ENCODE measurements at places on chromosomes 12 and 14. TPM values are rescaled to one million over a fixed set of nuclear protein-coding genes. Genes with fewer than 3 reads are reported as not detected.

DNA sequence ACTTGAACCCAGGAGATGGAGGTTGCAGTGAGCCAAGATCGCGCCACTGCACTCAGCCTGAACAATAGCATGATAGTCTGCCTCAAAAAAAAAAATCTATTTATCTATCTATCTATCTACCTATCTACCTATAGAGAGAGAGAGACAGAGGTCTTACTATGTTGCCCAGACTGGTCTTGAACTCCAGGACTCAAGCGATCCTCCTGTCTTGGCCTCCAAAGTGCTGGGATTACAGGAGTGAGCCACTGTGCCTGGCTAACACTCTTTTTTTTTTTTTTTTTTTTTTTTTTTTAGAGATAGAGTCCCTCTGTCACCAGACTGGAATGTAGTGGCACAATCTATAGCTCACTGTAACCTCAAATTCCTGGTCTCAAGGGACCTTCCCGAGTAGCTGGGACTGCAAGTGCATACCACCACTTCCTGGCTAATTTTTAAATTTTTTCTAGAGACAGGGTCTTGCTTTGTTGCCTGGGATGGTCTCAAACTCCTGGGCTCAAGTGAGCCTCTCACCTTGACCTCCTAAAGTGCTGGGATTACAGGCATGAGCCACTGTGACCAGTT is 1.9 kb downstream of the FAM186A start:
- H3K27ac ChIP-seq: no peak overlapping the region
- H3K4me3 ChIP-seq: no peak overlapping the region
- peaks cover 9% of the 10 kb centered on the region for H3K4me1 ChIP-seq
- DNase-seq: no peak
- no peaks in the 10 kb centered on the region for H3K27me3 ChIP-seq

- H3K4me1 ChIP-seq: peaks cover 8% of the 10 kb centered on the region
- peak overlapping the region; percentile 80 for H3K27ac ChIP-seq
- peaks cover 4% of the 10 kb centered on the region for H3K36me3 ChIP-seq
- no peaks in the 10 kb centered on the region for H3K27me3 ChIP-seq
- H3K4me3 ChIP-seq: peak overlapping the region; percentile 72
Observed at GRCh38 chr14:24093207-24093900, 757 bp upstream of the PCK2 start.

GRCh38 chr12:133026996-133027395 is 10.3 kb upstream of the ZNF84 start:
- no peaks in the 10 kb centered on the region for H3K4me1 ChIP-seq
- no peaks in the 10 kb centered on the region for H3K27me3 ChIP-seq
- 0 out of 2 replicates have a peak, but pooled peaks cover 2% of the 10 kb centered on the region for H3K36me3 ChIP-seq
- no peak for DNase-seq

DNA sequence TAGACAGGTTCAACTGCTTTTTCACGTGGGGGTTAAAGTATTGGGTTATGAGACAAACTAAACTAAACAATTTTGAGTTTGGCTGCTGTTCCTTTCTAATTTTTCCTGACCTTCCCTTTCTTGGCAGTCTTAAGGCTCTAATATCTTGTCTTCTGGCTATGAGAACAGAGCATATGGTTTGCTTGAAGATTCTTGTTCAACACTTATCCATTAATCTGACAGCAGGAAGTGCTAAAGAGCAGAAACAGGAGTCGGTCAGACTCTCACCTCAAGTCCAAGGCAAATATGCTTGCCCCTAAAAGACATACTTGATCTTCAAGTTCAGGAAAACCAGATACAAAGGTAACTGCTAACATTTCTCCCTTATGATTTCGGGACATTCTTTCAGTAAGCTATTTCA is 52.6 kb upstream of the KCNJ8 start:
- DNase-seq: no peak
- peaks cover 2% of the 10 kb centered on the region for H3K4me1 ChIP-seq
- no peak overlapping the region for H3K4me3 ChIP-seq
- no peaks in the 10 kb centered on the region for H3K36me3 ChIP-seq
- no peak overlapping the region for H3K27ac ChIP-seq

DNA sequence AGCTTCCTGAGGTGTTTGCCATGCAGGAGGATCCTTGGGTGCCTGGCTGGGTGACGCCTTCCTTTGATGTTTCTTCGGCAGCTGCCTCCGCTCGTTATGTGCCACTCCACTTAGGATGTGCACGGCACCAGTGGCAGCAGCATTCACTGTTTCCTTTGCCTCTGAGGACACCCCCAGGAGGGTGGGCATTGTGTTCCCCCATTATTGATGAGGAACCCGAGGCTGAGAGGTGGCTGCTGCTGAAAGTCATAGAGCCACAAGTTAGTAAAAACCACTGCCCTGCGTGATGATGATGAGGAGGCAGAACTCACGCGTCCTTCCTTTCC is 41.2 kb downstream of the EP400 start:
- H3K27ac ChIP-seq: no peak overlapping the region
- no peak overlapping the region for H3K4me3 ChIP-seq
- no peak for DNase-seq

DNA sequence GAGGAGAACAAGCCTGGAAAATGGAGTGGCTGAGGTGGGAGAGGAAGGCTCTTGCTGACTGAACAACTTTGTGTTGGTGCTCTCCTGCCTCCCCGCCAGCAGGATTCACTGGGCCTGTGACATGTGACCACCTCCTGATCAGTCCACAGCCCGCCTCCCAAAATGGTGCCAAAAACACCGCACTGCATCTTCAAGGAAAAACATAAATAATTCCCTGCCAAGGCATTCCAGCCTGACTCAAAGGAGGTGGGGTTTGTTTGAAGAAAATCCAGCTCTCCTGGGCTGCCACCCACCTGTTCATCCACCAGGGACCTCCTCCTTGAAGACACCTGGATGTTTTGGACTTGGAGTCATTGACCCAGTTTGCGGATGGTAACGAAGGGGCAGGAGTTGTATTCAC is 83.8 kb upstream of the PIWIL1 start:
- DNase-seq: no peak
- H3K27me3 ChIP-seq: no peaks in the 10 kb centered on the region
- H3K4me3 ChIP-seq: no peak overlapping the region
- H3K36me3 ChIP-seq: no peaks in the 10 kb centered on the region
- no peaks in the 10 kb centered on the region for H3K4me1 ChIP-seq

- no peak for DNase-seq
- H3K4me1 ChIP-seq: no peaks in the 10 kb centered on the region
- H3K27me3 ChIP-seq: no peaks in the 10 kb centered on the region
- no peak overlapping the region for H3K4me3 ChIP-seq
Observed at GRCh38 chr14:22040781-22041125, 367.1 kb upstream of the OR4E1 start.

Gene ACOT2
- total RNA-seq: 19.7 TPM

Gene BAZ1A
- 43.6 TPM for total RNA-seq

Gene PLEKHD1
- not detected for total RNA-seq
